ENCODE measurements at places on chromosomes 2 and 18.

GRCh38 chr2:212711856-212712255 lies 173.3 kb upstream of the ERBB4 start:
- no peak for DNase-seq

- no peak for DNase-seq
Measured at GRCh38 chr2:118496870-118497611, 350.4 kb downstream of the EN1 start.

- no peak for DNase-seq
Measured at GRCh38 chr18:2997846-2998564, 14.9 kb downstream of the LPIN2 start.

GRCh38 chr18:48228301-48228715 lies 180.9 kb downstream of the ZBTB7C start:
- no peak for DNase-seq

- DNase-seq = no peak
Measured at GRCh38 chr18:57084331-57085271, 62.3 kb upstream of the BOD1L2 start.
